ENCODE measurements at places on chromosomes 7 and 10.

- DNase-seq, result peak; percentile 85
Observed at GRCh38 chr7:78020136-78020873, 221.7 kb downstream of the PHTF2 start.

- DNase-seq, result no peak
Observed at GRCh38 chr10:100148353-100149211, 37.2 kb downstream of the ERLIN1 start.

DNA sequence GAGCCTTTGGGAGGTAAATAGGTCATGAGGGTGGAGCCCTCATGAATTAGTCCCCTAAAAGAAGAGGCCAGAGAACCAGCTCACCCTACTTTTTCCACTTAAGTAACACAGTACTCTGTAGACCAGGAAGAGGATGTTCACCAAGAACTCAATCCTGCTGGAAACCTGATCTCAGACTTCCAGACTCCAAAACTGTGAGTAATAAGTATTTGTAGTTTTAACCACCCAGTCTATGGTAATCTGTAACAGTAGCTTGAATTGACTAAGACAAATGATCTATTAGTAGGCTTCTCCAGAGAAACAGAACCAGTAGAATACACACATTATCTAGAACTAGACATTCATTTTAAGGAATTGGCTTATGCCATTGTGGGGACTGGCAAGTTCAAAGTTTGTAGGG lies 51.5 kb downstream of the ANKMY2 start:
- no peak for DNase-seq

- DNase-seq, result no peak
Observed at GRCh38 chr7:2953099-2953498, 90.6 kb downstream of the CARD11 start.

Measured in T47D (cell line).